Fibroblast of skin of back (primary cell): ENCODE measurements at places on chromosomes 2 and 18.

DNA sequence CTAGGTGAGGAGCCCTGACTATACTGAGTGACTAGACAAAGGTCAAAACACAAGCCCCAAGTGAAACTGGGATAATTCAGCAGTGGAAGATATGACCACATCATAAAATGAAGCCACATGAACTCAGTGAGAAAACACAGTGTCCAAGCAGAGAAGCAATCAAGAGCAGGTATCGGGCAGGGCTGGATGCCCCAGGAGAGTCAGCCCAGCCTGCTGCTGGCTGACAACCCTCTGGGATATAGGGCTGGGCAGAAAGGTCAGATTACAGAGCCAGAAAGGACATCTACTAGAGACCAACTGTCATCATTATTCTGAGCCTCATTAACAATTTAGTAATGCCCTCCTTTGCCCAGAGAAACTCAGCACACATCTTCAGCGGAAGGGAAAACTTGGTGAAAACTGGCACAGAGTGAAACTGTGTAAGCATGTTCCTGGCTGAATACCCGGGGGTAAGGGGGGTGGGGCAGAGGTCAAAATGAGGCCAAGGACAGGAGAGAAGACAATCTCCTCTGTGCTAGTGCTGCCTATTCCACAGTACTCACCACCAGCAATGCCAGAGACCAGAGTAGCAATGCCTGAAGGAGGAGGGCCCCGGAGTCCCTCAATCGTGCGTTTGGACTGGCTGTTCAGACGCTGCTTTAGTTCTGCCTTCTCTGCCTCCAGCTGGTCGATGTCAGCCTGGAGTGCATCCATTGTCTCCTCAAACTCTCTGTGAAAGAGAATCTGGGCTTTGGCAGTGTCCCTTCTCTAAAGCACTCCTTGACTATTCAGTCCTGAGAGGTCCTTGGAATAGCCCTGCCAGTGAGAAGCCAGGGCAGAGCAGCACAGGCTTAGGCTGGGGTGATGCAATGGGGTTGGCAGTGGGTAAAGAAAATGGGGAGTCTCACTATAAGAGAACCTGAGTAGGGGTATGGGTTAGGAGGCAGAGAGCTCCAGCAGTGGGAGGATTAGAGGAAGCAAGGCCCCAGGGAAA is 15.3 kb downstream of the DCTN1 start:
- no peak for DNase-seq

DNA sequence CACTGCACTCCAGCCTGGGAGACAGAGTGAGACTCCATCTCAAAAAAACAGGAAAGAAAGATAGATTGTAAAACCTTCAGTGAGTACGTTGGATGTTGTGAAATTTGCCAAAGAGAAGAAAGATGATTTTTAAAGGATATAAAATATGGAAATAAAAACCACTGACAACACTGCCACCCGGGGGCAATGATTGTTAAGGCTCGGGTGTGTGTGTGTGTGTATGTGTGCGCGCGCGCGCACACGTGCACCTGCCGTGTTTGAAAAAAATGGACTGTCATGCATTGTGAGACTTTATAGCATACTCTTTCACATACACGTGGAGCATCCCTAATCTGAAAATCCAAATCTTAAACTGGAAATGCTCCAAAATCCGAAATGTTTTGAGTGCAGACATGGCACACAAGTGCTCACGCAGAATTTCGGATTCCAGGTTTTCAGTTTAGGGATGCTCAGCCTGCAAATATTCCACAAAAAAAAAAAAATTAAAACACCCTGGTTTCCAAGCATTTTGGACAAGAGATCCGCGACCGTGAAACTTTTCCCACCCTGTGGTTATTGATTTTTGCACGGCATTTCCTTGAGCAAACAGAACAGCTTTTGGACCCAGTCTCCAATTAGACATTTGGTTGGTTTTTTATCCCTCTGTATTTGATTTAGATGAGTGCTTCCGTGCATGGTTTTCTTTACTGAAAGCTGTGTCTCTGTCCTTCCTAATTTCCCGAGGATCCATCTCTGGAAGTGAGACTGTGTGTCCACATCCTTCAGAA is 269.2 kb downstream of the AGAP1 start:
- no peak for DNase-seq

GRCh38 chr2:128236491-128237035 is 82.1 kb downstream of the HS6ST1 start:
- DNase-seq: peak; percentile 78

- DNase-seq: peak; percentile 7
Measured at GRCh38 chr18:6994056-6994770, 123.4 kb downstream of the LAMA1 start.

GRCh38 chr2:177165061-177165583 is 47.5 kb upstream of the HNRNPA3 start:
- peak; percentile 35 for DNase-seq

GRCh38 chr18:9428862-9429661 is 46.3 kb upstream of the RALBP1 start:
- no peak for DNase-seq

- DNase-seq: no peak
Measured at GRCh38 chr2:216971593-216971992, 111.7 kb upstream of the TNP1 start.
